ENCODE measurements at places on chromosomes 5 and 9. TPM values are rescaled to one million over a fixed set of nuclear protein-coding genes. Genes with fewer than 3 reads are reported as not detected.

The SPINK13 gene
- not detected for total RNA-seq

The FOXD4 gene
- 0.93 TPM for total RNA-seq

DNA sequence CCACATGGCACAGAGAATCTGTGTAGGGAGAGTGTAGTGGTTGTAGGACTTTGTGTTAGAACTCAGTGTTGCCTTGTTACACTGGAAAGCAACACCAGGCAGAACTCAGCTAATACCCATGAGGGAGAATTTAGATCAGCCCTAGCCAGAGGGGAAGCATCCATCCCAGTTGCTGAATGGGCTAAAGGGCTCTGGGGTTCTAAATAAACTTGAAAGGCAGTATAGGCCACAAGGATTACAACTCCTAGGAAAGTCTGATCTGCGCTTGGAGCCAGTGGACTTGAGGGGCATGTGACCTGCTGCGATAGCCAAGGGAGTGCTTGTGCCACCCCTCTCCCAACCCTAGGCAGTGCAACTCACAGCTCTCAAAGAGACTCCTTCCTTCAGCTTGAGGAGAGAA is 26.9 kb downstream of the PTGS1 start:
- no peak overlapping the region for H3K27ac ChIP-seq
- H3K36me3 ChIP-seq: no peaks in the 10 kb centered on the region
- no peaks in the 10 kb centered on the region for H3K27me3 ChIP-seq
- no peaks in the 10 kb centered on the region for H3K4me1 ChIP-seq
- no peak for DNase-seq

DNA sequence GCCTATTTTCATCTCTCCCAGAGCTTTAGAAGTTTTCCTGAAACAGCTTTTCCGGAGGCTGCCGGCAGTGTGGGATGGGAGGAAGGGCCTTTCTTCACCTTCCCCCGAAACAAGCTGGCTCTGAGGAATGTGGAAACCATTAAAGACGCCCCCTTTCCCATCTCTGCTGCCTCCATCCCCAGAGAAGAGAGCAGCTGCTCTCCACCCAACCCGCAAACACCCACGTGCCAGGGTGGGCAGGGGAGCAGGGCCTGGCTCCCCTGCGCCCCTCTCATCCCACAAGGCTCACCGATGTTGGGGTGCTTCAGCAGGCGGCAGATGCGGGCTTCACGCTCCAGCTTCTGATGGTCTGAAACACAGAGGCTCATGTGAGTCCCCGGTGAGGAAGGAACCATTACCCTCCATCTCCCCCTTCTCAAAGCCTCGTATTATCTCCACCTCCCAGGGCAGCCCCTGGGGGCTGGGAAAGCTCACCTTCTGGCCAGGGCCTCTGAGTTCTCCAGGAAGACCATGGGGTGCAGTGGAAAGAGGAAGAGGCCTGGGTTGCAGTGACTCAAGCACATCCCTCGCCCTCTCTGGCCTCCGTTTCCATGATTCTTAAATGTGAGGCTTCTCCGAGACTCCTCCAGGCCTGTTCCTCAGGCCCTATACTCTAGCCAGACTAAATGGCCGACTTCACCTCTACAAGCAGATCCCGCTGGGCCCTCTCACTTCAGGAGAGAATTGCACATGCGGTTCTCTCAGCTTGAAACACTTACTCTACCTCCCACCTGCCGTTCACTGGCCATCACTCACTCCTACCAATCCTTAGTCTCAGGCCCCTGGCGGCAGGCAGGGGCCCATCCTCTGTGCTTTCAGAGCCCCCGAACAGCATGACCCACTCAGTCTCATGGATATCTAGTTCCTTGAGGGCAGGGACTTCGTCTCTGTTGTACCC is 24.6 kb downstream of the CAMK2A start:
- H3K27me3 ChIP-seq: no peaks in the 10 kb centered on the region
- no peak overlapping the region for H3K4me3 ChIP-seq
- DNase-seq: no peak
- H3K27ac ChIP-seq: no peak overlapping the region

DNA sequence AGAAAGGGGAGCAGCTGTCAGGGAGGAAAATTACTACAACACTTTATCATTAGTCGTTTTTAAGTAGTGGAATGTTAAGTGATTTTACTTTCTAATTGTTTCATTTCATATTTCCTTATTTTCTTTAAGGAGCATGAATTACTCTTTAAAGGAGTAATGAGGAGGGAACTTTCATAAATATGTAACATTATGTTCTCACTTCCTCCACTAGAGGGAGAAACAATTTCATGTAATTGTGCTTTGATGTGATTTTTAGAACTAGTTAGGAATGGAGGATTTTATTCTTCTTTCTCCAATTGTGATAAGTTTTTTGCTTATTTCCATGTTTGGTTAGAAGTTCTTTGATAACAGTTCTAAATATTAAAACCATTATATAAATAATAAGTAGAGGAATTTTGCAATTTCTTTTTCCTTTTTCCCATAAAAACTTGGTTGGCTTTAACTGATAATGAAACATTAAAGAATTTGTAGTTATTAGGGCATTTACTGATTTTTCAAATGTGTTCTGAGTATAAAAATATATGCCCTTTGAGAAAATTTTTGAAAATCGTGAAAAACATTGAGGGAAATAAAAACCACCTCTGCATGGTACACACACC is 25.6 kb downstream of the CEP78 start:
- no peaks in the 10 kb centered on the region for H3K27me3 ChIP-seq
- peak; percentile 79 for DNase-seq

- H3K36me3 ChIP-seq: no peaks in the 10 kb centered on the region
- no peak for DNase-seq
- no peaks in the 10 kb centered on the region for H3K4me1 ChIP-seq
- H3K27ac ChIP-seq: no peak overlapping the region
- H3K4me3 ChIP-seq: no peak overlapping the region
Observed at GRCh38 chr5:99765011-99765410, 770.2 kb upstream of the FAM174A start.

- no peak overlapping the region for H3K4me3 ChIP-seq
- H3K36me3 ChIP-seq: no peaks in the 10 kb centered on the region
- no peaks in the 10 kb centered on the region for H3K4me1 ChIP-seq
- no peak for DNase-seq
- H3K27me3 ChIP-seq: no peaks in the 10 kb centered on the region
Observed at GRCh38 chr5:96093340-96093739, 131.7 kb upstream of the ELL2 start.

- no peak overlapping the region for H3K27ac ChIP-seq
- H3K4me1 ChIP-seq: no peaks in the 10 kb centered on the region
- no peaks in the 10 kb centered on the region for H3K27me3 ChIP-seq
- no peak overlapping the region for H3K4me3 ChIP-seq
Observed at GRCh38 chr5:137734962-137735554, 831 bp downstream of the KLHL3 start.

DNA sequence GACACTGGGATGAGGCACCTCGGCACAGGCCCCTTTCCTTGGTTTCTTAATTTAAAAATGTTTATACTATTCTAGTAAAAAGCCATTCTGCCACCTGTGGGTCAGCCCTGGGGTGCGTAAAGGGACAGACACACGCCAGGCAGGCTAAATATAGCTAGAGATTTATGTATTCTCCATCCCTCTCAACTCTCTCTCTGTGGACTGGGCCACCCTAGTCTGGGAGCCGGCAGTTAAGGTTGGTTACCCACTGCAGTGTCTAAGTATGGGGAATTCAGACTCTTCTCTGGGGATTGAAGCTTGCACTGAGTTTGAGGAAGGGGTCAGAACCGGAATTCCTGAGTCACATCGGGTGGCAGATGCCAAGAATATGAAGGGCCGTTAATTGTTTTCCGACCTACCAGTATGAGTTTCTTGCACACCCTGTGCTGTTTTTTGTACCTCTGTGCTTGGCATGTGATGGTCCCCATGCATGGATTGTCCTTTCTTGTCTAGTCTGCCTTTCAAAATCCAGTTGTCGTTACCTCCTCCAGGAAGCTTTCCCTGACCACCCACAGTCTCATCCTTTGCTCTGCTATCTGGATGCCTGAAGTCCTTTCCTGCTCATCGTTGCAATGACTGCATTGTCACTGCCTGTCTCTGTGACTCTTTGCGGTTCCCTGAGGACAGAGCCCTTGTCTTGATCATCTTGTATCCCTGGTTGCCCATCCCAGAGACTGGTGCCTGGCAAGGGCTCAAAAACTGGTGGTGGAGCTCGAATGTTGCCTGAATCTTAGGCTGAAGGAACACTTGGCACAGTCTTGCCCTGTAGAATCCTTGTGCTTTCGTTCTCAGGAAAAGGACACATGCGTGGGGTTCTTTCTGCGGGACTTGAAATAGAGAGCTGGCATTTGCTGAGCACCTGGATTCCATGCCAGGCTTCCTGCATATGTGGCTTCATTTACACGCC is 2.1 kb downstream of the NEURL1B start:
- H3K4me1 ChIP-seq: peaks cover 5% of the 10 kb centered on the region
- H3K36me3 ChIP-seq: no peaks in the 10 kb centered on the region
- H3K4me3 ChIP-seq: no peak overlapping the region
- no peaks in the 10 kb centered on the region for H3K27me3 ChIP-seq

The PCDHGB5 gene
- 26.4 TPM for total RNA-seq

DNA sequence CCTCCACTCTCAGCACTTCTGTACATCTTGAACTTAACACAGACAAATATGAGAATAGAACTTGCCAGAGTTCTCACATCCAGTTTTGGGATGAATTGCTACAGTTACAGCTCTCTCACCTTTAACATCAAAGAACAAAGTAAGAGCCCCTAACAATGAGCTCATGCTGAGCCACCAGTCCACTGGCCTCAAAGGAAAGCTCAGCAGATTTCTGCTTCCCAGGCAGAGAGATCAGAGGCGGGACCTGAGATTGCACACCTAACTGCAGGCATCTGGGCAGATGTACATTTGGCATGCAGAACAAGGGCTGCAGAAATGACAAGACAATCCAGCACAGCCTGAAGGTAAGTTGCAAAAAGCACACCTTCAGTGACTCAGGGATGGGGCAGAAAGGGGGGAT is 300.9 kb downstream of the MRPS30 start:
- no peak overlapping the region for H3K27ac ChIP-seq
- DNase-seq: no peak
- H3K4me3 ChIP-seq: no peak overlapping the region
- H3K4me1 ChIP-seq: no peaks in the 10 kb centered on the region

DNA sequence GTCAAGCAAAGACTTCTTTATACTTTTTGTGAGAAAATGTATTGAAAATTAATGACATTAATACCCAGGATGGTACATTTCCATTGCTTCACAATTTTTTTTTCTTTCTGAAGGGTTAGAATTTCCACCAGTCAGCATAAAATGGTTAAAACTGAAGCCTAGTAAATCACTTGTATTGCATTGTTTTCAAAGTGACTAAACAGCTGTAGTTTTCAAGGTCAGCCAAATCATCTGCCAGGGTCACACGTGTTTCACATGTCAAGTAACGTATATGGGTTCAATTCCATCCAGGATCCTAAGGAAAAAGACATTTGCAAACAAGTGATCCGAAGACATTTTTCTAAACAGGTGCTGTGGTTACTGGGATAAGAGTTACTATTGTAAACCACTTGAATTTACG is 574.2 kb downstream of the RAB3C start:
- H3K4me3 ChIP-seq: no peak overlapping the region
- no peak for DNase-seq
- no peak overlapping the region for H3K27ac ChIP-seq
- H3K27me3 ChIP-seq: no peaks in the 10 kb centered on the region
- H3K36me3 ChIP-seq: no peaks in the 10 kb centered on the region

GRCh38 chr5:66616520-66617225 is 20.5 kb downstream of the MAST4 start:
- H3K36me3 ChIP-seq: no peaks in the 10 kb centered on the region
- no peaks in the 10 kb centered on the region for H3K27me3 ChIP-seq
- H3K27ac ChIP-seq: no peak overlapping the region
- no peak for DNase-seq
- no peaks in the 10 kb centered on the region for H3K4me1 ChIP-seq

GRCh38 chr5:9615331-9615730 is 14.8 kb downstream of the TAS2R1 start:
- no peak overlapping the region for H3K4me3 ChIP-seq
- no peaks in the 10 kb centered on the region for H3K4me1 ChIP-seq
- DNase-seq: no peak
- no peak overlapping the region for H3K27ac ChIP-seq
- no peaks in the 10 kb centered on the region for H3K27me3 ChIP-seq

GRCh38 chr5:97788369-97788768 is 605.3 kb upstream of the RIOK2 start:
- no peaks in the 10 kb centered on the region for H3K4me1 ChIP-seq
- DNase-seq: no peak
- no peaks in the 10 kb centered on the region for H3K36me3 ChIP-seq
- no peaks in the 10 kb centered on the region for H3K27me3 ChIP-seq

The AIF1L gene
- not detected for total RNA-seq

DNA sequence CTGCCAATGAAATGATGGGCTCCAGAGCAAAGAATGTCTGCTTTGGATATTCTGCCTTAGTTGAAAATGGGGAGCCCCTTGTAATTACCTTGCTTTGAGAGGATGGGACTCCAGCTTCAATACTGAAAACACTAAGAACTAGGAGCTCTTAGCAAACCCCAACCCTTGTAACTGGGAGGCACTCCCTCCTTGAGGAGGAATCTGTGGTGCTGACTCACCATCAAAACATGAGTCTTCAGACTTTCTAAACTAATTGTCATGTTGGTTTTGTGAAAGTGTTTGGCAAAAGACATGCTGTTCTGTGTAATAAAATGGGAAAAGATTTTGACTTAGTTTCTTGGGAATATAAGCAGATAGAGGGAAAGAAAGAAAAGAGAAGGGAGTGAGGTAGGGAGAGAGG is 91.9 kb upstream of the PTPRD start:
- no peaks in the 10 kb centered on the region for H3K27me3 ChIP-seq
- no peak overlapping the region for H3K27ac ChIP-seq
- H3K36me3 ChIP-seq: no peaks in the 10 kb centered on the region
- no peak overlapping the region for H3K4me3 ChIP-seq

Measured in Karpas-422 (cell line).